ENCODE measurements at places on chromosomes 5 and 9.
A peak's percentile ranks its signal among the peaks of the same experiment; 100 is the strongest.

- DNase-seq = no peak
Measured at GRCh38 chr9:38652486-38652885, 32.1 kb upstream of the ANKRD18A start.

DNA sequence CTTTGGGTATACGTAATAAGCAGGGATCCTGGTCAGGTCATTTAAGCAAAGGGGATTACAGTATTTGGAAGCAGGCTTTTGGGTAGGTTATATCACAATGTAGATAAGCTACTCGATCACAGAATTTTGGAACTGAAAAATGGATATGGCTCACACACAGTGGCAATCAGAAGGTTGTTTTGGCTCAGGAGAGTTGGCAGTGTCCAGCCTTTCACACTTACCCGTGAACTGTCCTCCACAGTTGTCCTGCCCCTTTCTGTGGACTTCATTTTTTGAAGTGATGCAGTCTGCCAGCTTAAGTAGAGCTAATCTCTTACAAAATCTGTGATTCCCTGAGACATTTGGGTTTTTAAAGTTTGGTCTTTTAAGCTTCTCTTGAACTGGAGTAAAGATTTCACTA is 30.7 kb downstream of the ICE1 start:
- DNase-seq = no peak

DNA sequence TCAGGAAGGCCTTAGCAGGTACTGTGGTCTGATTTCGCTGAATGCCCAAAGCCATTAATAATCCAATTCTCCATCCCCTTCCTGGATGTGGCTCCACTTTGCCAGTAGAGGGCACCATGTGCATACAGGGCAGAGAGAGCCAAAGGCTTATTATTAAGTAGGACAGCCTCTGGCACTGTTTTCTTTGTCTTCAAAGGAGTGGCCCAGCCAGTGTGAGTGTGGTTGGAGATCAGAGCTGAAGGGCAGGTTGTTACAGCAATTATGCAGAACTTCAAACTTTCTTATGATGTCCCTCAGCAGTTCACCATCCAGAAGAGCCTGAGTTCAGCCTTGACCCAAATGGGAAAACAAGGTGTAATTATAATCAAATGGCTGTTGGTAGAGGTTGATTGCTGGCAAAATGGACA is 38.6 kb upstream of the CEMIP2 start:
- DNase-seq = peak; percentile 59

- DNase-seq = no peak
Measured at GRCh38 chr5:11038772-11039171, 277.7 kb upstream of the DAP start.

- DNase-seq = no peak
Measured at GRCh38 chr9:136968333-136969127, 8.8 kb upstream of the PTGDS start.

GRCh38 chr5:10832987-10833386 is 72.0 kb upstream of the DAP start:
- no peak for DNase-seq

- DNase-seq = no peak
Measured at GRCh38 chr9:4740388-4740637, 689 bp downstream of the AK3 start.

DNA sequence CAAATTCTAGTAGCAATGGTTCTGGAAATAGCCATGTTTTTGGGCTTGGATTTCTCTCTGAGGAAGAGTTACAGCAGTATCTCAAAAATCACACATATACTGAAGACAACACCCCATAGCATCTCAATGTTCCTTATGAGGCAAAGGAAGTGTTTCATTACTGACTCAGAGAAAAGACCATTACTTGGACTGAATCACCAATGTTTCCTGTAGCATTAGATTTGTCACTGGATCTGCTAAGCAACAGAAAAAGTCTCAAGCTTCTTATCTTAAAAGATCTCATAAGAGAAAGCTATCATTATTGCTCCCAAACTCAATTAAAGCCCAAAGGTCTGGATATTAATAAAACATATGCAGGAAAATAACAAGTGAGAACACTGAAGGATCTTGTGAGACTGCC is 272.4 kb downstream of the ADAMTS6 start:
- DNase-seq = no peak

GRCh38 chr5:100706776-100707175 is 171.6 kb downstream of the FAM174A start:
- DNase-seq = no peak

DNA sequence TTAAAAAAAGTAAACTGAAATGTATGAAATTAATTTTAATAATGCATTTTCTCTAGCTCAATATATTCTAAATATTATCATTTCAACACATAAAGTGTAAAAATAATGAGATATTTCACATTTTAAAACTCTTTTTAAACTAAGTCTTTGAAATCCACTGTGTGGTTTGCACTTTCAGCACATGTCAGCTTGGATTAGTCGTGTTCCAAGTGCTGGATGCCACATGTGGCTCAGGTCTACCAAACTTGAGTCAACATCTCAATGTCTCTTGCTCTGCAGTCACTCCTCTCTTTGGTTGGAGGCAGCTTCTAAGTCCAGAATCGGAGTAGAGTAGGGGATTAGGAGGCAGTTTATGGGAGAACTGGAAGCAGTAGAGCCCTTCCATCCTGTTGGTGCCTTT is 173.7 kb upstream of the ANKRD55 start:
- DNase-seq = no peak

- no peak for DNase-seq
Measured at GRCh38 chr9:137612741-137613142, 6.1 kb upstream of the EHMT1 start.

- DNase-seq = no peak
Measured at GRCh38 chr5:170508660-170509347, 5.0 kb downstream of the KCNIP1 start.

GRCh38 chr9:135544981-135545635 is 818 bp upstream of the OBP2A start:
- peak; percentile 18 for DNase-seq

GRCh38 chr9:994005-994404 is 17.6 kb downstream of the DMRT3 start:
- no peak for DNase-seq

- DNase-seq = no peak
Measured at GRCh38 chr5:171162596-171162995, 146.5 kb upstream of the TLX3 start.

DNA sequence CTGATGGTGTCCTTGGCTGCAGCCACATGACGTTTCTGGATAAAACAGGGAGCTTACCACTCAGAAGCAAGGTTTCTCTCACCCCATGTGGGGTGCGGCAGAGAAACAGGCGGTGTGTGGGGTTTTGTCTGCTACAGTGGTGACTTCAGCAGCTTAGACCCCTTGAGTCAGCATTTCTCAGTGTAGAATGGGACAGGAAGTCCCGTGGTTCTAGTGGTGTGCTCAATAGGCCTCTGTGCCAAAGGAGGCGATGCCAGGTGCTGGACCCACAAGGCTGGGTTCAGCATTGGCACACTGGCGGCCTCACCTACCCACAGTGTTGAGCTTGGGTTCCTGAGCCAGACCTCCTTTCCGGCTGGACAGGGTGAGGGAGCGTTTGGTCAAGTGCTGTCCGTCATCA is 125.2 kb upstream of the SMIM23 start:
- DNase-seq = no peak

DNA sequence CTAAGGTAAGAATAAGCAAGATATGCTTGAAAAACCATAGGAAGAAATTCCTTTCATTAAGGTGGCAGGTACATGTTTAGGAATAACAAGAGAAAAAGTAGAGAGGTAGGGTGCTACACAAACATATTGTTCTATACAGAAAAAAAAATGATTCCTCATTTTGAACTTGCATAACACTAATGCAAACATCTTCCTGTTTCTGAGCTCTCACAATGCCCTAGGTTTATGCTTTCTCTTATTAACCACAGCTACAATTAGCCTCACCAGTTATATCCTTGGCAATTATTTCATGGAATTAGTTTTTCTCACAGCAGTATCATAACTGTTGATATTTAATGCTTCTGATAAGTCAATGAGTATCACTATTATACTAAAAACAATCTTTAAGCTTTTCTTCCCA is 20.7 kb downstream of the CEMIP2 start:
- no peak for DNase-seq

DNA sequence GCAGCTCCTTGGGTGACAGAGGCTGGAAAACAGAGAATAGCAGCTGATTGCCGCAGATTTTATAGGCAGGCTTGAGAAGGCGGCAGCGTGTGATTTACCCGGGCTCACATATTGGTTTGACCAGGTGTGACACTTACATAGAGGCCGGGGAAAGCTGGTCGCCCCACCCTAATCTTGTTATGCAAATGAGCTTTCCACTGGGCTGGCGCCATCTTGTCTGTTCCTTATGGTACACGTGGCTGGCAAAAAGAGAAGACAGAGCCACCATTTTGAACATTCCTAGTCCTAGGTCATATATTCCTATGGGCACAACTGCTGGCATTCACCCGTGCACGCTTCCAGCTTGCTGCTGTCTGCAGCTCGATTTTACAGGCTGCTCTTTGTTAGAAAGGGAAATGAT is 11.3 kb upstream of the SPZ1 start:
- DNase-seq = no peak

DNA sequence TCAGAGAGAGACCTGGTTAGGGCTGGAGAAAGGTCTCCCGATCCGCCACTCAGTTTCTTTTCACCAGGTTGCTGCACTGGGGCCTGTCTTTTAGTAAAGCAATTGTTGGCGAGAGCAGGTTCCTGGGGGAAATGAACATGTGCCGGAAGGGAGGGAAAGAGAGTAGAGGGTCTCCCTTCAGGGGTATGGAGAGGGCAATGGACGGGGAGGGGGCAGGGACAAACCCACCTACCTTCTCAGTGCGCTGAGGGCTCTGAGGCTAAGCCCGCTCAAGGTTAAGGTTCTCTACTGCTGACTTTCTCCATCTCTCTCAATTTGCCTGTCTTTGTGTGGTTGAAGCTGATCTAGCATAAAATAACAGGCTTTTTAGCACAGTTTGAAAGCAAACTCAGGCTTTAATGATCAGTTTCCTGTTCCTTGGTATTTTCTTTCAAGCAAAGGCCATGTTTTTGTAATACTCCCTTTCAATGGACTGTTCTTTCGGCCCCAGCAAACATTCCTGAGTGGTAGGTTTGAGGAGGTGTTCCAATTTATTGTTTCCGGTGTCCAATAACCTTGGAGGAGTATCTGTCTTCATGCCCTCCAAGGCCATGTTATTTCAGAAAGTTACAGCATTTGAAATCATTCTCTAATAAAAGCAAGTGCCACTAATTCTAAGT is 25.5 kb upstream of the TRAF1 start:
- no peak for DNase-seq

- no peak for DNase-seq
Measured at GRCh38 chr5:165569551-165569950, 2064.1 kb downstream of the MAT2B start.

DNA sequence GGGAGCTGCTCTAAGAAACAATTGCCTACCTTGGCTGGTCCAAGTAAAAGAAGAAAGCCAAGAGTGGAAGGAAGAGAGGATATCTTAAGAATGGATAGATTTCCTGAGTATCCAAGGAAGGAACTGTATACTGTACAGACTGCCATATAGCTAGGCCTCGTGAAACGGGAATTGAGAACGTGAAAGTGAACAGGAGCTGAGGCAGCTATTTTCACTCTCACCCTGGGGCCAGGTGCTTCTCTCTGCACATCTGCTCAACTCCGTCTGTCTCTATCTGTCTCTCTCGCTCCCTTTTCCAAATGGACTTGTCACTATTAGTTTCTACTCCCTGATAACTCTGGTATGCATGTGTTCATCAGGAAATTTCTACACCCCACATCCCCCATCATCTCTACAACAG is 35.9 kb upstream of the TESK1 start:
- no peak for DNase-seq

- DNase-seq = no peak
Measured at GRCh38 chr5:65034029-65034812, 265.5 kb downstream of the CWC27 start.

GRCh38 chr5:169173372-169173771 is 127.6 kb downstream of the SLIT3 start:
- no peak for DNase-seq

DNA sequence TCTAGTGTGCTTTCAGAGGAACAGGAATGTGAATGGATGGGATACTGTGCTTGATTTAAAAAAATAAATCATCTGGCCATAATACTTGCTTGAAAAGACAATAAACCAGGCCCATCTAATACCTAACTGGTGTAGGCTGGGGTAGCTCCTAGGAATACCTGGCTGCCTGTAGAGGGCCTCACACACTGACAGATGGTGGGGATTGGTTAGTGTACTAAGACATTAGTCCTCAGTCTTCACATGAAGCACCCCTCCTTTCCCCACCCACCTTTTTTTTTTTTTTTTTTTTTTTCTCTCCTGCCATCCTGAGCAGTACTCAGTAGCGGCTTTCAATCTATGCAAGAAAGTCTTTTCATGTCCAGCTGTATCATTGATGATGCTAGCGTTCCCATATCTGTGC is 130.5 kb downstream of the ADGRV1 start:
- no peak for DNase-seq

- no peak for DNase-seq
Measured at GRCh38 chr5:179346875-179347274, 1.6 kb upstream of the ADAMTS2 start.

DNA sequence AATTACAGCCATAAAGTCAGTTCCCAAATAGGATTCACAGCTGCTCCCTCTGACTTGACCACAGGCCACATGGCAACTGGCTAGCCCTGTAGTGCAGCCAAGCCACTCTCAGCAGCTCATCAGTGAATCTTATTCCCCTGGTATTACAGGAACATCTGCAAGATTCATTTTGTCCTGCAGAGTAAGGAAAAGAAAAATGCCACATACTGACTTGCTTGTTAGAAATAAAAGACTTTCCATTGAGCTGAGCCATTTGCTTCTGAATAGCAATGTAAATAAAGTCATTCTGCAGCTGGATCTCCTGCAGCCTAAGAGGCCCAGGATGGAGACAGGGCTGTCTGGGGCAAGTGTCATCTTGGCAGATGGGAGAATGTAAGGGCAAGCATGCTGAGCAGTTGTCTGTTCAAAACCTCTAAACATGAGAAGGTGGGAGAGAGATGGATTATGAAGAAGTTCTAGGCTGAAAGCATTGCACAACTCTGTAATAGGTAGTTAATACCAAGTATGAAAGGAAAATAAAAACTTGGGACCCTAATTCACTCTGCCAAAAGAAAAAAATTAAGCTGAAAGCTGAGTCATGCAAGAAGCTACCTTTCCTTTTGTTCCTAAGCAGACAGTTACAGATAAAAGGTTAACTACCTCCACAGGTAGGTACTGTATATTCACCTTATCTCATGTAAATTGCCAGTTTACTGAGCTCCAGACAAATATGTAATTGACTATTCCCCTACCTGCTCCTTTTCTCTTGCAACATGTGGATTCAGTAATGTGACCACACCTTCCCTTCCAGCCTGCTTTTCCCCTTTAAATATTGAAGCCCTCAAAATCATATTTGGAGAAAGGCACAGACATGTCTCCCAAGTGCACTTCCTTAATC is 244.4 kb upstream of the RAI14 start:
- no peak for DNase-seq

- no peak for DNase-seq
Measured at GRCh38 chr5:171023508-171023907, 161.7 kb downstream of the RANBP17 start.

GRCh38 chr9:107177857-107178256 is 105.2 kb upstream of the RAD23B start:
- DNase-seq = no peak

- DNase-seq = no peak
Measured at GRCh38 chr9:26369093-26369492, 523.5 kb downstream of the CAAP1 start.
